H54 (cell line): ENCODE measurements at places on chromosomes 2 and 18.

GRCh38 chr2:21740484-21740883 is 616.7 kb downstream of the TDRD15 start:
- DNase-seq, result no peak

GRCh38 chr2:158810731-158811460 is 15.8 kb downstream of the DAPL1 start:
- DNase-seq, result no peak

DNA sequence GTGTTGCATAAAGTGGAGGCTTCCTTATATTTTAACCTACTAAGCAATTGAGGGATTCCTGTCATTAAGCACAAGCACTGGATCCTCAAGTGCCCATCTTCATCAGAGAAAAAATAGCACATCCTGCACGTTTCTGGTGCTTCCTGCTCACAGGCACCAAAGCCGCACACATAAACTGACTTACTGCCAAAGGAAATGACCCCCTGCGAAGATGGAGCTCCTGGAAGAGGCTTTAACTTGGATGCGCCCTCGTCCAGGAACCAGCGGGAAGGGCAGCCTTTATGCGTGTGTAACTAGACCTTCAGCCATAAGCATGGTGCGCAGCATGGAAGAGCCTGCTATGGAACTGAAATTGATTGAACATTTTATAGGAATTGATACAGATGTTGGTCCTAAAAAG is 188.7 kb downstream of the FTCDNL1 start:
- DNase-seq, result no peak

GRCh38 chr2:217256251-217256650 is 396.4 kb upstream of the TNP1 start:
- DNase-seq, result no peak

DNA sequence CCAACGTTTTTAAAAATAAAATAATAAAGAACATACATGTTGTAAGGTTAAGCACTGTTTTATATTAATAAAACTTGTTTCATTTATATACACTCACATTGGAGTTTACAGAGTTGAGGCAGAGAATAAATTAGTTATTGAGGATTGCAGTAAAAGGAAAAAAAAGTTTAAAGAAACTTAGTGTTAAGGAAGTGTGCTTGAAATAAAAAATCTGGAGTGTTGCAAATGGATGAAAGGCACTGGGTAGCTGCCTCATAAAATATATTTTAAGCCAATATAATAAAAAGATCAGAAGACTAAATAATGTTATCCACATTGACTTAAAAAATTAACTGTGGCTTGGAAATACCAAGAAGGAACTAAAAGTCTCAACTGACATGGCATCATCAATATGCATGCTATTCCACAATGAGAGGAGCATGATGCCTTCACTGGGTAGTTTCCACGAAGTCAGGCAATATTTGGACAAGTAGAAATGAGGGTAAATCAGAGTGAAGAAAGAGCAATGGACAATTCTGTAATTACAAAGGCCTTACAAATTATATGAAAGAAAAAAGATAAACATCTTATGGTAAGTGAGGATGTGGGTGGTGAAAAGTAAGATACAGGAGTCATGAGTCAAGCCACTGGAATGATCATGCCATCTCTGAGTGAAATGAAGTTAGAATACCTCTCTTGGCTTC is 2.5 kb downstream of the GALNT3 start:
- no peak for DNase-seq

DNA sequence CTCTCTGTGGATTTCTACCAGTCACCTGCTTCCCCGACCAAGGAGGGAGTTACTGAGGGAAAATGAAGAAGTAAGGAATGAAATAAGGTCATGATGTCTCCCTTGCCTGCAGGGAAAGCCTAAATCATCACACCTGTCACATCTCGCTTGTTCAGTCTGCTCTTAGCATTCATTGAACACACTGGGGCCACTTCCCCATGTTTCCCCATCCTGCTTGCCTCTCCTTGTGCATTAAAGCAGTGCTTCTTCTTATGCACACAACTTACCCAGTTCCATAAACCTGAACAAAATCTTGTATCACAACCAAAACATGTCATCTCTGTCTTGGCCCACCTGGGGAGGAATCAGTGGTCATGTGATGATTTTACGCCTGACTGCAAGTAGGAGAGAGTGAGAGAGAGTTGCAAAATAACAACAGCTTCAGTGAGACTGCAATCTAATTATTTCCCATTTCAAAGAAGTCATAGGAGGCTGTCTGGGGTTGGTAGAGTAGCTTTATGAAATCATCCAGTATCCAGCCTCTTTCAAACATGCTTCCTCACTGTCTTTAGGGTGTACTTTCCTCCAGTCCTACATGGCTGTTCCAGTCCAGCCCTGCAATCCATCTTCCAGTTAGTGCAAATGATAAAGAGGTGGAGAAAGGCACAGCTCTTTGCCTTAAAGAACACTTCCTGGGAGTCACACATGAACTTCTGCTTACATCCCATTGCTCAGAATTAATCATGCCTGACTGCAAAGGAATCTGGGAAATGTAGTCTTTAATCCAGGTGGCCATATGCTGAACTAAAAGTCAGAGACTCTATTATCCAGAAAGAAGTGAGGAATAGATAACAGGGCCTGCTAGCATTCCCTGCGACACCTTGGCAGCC is 220.1 kb downstream of the HAUS1 start:
- peak; percentile 78 for DNase-seq
